ENCODE measurements at places on chromosomes 12 and 14. TPM values are rescaled to one million over a fixed set of nuclear protein-coding genes. Genes with fewer than 3 reads are reported as not detected.

SOAT2 gene
- total RNA-seq, result not detected

TAS2R8 gene
- not detected for total RNA-seq

DAAM1 gene
- total RNA-seq, result 15.5 TPM

PDZRN4 gene
- not detected for total RNA-seq

TMCC3 gene
- total RNA-seq, result 0.33 TPM

CD69 gene
- not detected for total RNA-seq

IL26 gene
- not detected for total RNA-seq

LTBP2 gene
- 243 TPM for total RNA-seq

CPNE6 gene
- total RNA-seq, result not detected

VWF gene
- 0.26 TPM for total RNA-seq

KRT77 gene
- not detected for total RNA-seq

PTGR2 gene
- total RNA-seq, result 7.2 TPM

HAL gene
- total RNA-seq, result 0.17 TPM

RAP1B gene
- total RNA-seq, result 121 TPM

OR4M1 gene
- not detected for total RNA-seq

CLEC1B gene
- not detected for total RNA-seq

TRHDE gene
- total RNA-seq, result 7.3 TPM

GXYLT1 gene
- 10.5 TPM for total RNA-seq

KCNA5 gene
- total RNA-seq, result not detected

SELPLG gene
- total RNA-seq, result 0.51 TPM

CKAP4 gene
- total RNA-seq, result 132 TPM

CFAP54 gene
- total RNA-seq, result 5.1 TPM

CS gene
- 117 TPM for total RNA-seq

EP400 gene
- total RNA-seq, result 8.0 TPM

TEX52 gene
- not detected for total RNA-seq

SLCO1B1 gene
- total RNA-seq, result not detected

DDX11 gene
- total RNA-seq, result 13.2 TPM

LIN7A gene
- 9.5 TPM for total RNA-seq

TMEM132D gene
- total RNA-seq, result not detected

ASIC1 gene
- total RNA-seq, result 1.8 TPM

DLST gene
- 95.3 TPM for total RNA-seq

HVCN1 gene
- 7.4 TPM for total RNA-seq

TNFRSF1A gene
- total RNA-seq, result 157 TPM

EGLN3 gene
- 1.8 TPM for total RNA-seq

IKZF4 gene
- 2.0 TPM for total RNA-seq

LGMN gene
- total RNA-seq, result 22.6 TPM

MGST1 gene
- 78.6 TPM for total RNA-seq

TMEM132C gene
- total RNA-seq, result under 0.01 TPM

LRRC43 gene
- 1.8 TPM for total RNA-seq

CACNA1C gene
- total RNA-seq, result 11.4 TPM

SLC7A8 gene
- total RNA-seq, result 5.1 TPM

SIRT4 gene
- total RNA-seq, result 2.5 TPM

DDX51 gene
- 7.4 TPM for total RNA-seq

TSPAN11 gene
- 2.6 TPM for total RNA-seq

GLT8D2 gene
- 12.6 TPM for total RNA-seq

CLEC4D gene
- not detected for total RNA-seq

FLRT2 gene
- 14.5 TPM for total RNA-seq

FAM161B gene
- total RNA-seq, result 5.3 TPM

HOXC4 gene
- 0.26 TPM for total RNA-seq

SCN8A gene
- 12.8 TPM for total RNA-seq

CCDC177 gene
- not detected for total RNA-seq
